ENCODE measurements at places on chromosomes 7 and 10.

GRCh38 chr7:132095111-132095765, 481.0 kb downstream of the PLXNA4 start:
- no peak for DNase-seq

DNA sequence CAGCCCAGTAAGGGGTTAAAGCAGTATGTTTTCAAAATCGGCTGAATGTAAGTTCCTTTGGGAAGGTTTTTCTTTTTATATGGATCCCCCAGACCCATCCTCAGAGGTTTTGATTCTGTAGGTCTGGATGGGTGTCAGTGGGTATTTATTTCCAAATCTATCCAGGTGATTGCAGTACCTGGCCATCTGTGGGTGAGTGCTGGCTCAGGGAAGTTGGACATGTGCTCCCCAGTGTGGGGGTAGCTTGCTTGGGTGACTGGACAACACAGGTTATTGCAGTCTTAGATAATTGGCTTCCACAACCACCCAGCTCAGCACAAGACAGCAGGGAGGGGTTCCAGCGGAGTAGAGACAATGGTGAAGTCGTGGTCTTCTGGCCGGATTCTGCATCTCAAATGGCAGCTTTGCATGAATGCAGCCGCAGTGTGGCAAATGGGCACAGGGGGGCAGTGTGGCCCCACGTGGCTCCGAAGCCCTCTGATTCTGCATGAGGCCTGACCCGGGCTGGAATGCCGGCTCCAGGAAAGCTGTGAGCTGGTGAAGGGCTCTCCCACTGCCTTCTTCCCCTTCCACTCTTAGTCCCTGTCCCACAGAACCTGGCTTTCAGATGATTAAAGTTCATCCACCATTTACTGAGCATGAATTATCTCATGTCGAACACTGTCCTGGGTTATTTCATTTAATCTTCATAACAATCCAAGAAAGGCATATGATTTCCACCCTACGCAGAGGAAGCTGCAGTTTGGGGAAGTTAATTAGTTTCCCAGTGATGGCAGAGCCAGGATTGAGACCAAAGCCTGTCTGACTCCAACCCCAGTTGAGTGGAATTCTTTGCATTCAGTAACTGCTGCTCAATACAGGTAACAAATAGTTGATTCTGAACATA, 64.5 kb upstream of the SYPL1 start:
- peak; percentile 85 for DNase-seq

DNA sequence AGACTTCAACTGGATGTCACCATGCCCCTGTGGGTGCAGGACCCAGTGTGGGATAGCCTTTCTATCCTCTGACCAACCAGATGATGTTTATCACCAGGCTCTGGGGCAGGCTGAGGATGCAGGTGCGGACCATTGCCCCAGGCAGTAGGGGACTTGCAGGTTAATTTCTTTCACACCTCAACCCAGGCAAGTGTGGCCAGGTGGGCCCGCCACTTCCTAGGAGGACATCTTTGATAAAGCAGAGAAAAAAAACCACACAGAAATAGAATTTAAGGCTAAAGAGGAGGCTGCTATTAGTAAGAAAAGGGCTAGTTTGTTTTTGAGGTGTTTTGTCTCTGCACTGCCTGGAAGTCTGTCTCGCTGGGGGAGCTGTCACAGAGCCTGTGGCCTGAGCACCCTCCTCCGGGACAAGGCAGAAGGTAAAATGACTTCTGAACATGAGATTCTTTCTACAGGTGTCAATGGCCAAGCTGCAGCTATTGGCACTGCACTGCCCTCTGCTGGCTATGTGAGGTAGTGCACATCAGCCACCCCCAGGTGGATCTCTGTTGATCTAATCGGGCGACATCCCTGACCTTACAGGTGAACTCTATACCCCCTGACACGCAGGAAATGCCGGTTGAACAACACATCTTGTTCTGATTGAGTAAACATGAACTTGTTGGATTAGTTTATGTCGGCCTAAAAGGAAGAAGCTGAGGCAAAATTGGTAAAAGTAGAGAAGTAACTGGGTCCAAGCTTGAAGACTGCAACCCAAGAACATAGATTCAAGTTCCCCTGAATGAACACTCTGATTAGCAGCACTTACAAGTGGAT, 21.0 kb downstream of the UPP1 start:
- peak; percentile 67 for DNase-seq

- DNase-seq, result no peak
Observed at GRCh38 chr10:89615112-89615511, 29.9 kb downstream of the PANK1 start.

DNA sequence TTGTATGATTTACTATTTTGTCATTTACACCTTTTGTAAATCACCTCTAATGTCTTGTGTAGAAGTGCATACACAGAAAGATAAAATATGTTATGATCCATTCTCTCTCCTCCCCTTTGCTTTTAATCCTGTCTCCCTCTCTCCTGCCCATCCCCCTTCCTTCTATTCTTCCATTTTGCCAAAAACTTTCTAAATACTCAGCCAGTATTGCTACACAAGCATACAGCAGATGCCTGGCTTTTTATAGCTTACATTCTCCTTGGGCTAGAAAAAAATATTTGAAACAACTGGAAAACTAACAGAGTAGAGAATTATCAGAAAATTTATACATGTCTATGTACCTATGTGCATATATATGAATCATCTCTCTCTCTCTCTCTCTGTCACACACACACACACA, 308.7 kb upstream of the BMPER start:
- DNase-seq, result no peak

DNA sequence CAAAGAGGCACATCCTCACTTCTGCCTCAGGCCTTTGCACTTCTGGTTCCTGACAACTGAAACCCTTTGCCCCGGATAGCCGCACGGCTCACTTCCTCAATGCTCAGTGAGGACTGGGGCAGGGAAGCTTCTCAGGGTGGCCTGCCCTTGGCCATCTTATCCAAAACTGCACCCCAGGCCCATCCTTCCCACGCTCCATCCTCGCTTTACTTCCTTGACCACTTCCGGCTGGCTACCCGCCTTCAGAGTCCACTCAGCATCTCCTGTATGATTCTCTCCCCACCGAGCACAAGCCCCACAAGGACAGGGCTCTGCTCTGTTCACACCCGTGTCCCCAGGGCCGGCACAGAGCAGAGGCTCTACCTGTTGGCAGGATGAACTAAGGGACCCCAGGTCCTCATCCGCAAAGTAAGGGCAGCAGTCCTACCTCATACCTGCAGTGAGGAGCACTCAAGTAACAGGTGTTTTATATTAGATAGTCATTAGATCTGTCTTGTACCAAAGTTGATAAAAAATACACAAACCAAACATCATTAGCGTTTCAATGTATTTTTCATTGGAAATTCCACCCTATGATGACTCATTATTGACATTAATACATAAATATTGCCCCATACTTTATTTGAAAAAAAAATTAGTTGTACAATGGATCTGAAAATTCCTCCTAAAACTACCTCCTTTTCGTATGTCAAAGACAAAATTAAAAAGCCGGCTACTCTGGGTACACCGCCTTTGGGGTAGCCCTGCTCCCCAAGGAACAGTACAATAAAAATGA, 35.0 kb downstream of the GNA12 start:
- no peak for DNase-seq

DNA sequence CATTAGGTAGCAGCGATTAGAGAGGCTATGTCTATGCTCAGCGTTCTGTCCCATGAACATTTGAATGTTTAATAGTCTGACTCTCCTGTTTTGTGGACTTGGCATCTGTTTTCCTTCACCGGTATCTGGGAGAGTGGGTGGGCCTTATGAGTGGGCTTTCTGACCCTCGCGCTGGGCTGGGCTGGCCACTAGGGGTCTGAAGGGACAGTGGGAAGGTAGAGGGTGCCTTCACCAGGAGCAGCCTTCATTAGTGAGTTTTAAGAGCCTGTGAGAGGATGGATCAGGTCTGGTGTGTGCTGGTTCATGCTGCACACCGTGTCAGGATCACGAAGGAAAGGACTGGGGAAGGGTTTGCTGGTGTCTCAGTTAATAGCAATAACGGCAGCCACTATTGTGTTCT, 33.4 kb downstream of the DCLRE1A start:
- DNase-seq, result no peak

DNA sequence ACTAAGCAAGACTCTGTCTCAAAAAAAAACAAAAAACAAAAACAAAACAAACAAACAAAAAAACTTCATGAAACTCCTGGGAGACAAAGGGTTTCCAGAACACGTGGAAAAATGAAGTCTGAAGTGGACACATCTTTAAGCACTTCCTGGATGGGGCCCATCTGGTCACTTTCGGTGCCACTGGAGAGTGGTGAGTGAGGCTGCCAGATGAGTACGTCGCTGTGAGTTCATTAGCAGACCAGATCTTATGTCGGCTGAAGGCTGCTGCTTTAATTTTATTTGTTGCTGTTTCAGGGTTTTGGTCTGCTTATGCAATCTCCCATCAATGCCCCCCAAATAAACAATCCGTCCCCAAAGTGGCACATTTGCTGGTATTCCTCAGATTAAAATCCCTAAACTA, 64.4 kb downstream of the NPTX2 start:
- no peak for DNase-seq

- no peak for DNase-seq
Observed at GRCh38 chr10:13938950-13939349, 352.2 kb downstream of the PRPF18 start.

DNA sequence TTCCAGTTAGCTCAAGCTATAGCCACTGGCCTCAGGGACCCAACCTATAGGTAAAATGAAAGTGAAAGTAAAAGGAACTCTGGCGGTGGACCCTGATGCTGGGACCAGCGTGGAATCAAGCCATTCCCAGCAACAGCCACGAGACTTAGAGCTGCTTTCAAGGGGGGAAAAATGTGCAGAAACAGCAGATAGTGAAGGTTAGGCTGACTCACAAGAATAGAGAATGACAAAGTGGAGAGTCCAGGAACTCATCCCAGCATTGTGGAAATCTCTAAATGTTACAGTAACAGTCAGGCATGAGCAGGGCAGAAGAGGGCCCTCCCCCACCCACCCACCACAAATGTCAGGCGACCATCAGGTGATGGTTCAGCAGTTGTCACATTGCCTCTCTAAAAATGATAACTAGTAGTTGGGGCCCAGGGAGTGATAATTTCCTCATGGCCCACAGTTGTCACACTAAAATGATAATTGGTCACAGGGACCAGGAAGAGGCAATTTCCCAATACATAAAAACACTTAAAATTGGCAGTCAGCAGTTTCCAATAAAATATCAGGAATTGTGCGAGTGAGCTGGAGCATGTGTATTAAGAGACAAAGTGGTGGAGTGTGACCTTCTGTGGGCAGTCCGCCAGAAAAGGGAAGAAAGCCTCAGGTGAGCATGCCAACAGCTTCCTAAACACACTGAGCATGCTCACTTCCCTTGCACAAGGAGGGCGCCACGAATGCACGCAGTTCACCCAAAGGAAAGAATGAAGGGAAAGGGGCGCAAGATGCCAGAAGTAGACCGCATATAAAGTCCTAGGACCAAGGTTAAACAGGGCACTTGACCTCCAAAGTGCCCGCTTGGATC, 129.8 kb upstream of the PPP1R3A start:
- no peak for DNase-seq

- DNase-seq, result no peak
Observed at GRCh38 chr7:29508608-29509007, 55.0 kb upstream of the PRR15 start.

DNA sequence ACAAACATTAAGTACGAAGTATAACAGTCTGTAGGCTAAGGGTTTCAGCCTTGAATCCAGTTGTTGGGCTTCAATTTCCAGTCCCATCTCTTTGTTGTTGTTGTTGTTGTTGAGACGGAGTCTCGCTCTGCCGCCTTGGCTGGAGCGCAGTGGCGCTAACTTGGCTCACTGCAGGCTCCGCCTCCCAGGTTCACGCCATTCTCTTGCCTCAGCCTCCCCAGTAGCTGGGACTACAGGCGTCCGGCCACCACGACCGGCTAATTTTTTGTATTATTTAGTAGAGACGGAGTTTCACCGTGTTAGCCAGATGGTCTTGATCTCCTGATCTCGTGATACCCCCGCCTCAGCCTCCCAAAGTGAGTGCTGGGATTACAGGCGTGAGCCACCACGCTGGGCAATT, 464.9 kb downstream of the ANKRD7 start:
- no peak for DNase-seq

- no peak for DNase-seq
Observed at GRCh38 chr10:63758080-63758479, 236.9 kb downstream of the REEP3 start.

GRCh38 chr10:80187465-80188409, 17.6 kb downstream of the ANXA11 start:
- no peak for DNase-seq

- DNase-seq, result no peak
Observed at GRCh38 chr10:125165584-125166573, 5.5 kb upstream of the CTBP2 start.

DNA sequence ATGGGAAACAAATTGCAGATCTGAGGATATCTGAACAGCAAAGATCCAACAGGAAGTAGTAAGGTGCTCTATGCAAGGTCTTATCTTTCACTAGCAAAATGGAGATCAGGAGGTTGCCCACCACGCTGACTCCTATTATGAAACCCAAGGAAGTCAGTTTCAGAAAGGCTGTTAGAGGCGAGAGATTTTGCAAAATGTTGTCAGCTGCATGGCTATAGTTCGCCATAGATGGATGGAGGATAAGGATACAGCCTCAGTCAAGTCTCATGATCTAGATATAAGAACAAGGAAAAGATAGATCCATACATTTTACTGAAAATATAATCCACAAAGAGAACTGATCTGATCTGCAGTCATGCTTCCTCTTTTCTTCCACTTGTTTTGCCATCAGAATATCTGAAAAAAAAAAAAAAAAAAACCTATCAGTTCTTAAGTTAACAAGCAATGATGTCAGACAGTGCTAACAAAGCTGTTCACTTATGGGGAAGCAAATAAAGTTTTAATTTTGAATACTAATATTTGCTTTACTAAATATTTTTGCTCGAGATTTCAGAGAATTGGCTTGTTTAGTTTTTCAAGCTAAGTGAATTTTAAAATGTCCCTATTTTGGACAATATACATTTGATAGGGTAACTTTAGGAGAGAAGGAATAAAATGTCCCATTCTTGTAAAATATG, 2.0 kb downstream of the GPR85 start:
- no peak for DNase-seq

DNA sequence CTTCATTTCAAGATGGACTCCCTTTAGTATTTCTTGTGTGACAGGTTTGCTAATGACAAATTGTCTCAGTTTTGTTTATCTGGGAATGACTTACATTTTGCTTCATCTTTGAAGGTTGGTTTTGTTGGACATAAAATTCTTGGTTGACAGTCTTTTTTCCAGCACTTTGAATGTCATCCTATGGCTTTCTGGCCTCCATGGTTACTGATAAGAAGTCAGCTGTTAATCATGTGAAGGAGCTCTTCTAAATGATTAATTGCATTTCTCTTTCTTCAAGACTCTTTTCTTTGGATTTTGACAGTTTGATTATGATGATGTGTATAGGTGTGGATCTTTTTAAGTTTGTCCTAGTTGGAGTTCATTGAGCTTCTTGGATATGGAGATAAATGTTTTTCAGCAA, 26.9 kb upstream of the HHEX start:
- no peak for DNase-seq

Measured in psoas muscle (tissue), 8 donors.